ENCODE measurements at places on chromosomes 16 and 17.

DNA sequence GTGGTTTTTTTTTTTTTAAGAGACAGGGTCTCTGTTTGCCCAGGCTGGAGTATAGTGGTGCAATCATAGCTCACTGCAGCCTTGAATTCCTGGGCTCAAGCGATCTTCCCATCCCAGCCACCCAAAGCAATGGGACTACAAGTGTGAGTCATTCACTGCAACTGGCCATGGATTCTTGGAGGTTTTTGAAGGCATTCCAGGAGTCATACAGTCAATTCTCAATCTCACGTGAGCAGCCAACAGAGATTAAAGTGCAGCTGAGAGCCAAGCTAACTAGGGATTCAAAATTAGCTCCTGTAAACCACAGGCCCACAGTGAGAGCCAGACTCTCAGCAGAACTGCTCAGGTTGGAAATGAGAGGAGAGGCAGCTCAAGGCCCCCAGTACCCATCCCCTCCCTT is 30.2 kb downstream of the XPO6 start:
- peak; percentile 74 for DNase-seq

GRCh38 chr16:15976225-15976812 is 26.9 kb downstream of the ABCC1 start:
- no peak for DNase-seq

DNA sequence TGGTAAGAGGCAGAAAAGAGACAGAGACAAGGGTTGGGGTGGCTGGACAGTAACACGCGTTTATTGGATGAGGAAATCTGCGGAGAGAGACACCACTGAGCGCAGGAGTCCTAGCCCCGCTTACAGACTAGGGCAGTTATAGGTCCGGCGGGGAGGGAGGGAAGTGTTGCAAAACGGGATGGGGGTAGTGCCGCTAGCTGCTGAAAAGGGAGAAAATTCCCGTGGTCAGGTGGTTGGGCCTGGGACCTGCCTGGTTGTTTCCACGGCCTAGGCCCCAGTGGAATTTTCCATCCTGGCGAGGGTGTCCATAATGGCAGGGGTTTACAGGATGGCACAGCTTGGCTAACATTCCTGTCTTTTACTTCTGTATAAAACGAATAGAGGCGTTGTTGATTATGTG is 5.5 kb upstream of the CPHXL2 start:
- no peak for DNase-seq

GRCh38 chr17:68460715-68461114 is 3.4 kb upstream of the WIPI1 start:
- no peak for DNase-seq

DNA sequence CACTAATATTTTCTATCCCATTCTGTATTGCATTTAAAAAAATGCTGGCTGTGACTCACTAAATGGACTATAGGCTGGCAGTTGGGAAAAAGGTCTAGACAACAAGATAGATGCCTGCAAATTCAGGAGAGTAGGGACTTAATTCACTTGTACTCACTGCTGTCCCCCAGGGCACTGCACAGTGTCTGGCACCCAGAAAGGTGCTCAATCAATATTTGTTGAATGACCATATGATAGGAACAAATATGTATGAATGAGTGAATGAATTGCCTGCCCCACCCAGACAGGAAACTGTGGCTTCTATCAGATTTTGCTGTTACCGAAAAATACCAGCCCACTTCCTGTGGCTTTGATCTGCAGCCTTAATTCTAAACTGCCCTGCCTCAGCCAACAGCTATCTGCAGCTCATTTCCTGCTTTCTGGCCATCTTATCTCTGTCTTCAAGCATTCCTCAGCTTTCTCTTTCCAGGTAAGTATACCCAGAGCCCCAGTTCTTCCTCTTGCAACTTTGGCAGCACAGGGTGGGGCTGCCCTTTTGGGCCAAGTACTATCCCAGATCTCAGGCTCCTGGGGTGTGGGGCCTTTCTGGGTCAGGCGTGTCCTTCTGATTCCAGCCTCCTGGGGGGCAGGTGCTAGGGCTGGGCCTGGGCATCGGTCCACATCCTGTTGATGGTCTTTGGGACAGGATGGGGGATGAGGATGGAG is 15.3 kb upstream of the TNS4 start:
- no peak for DNase-seq

GRCh38 chr17:601926-602303 is 112.7 kb downstream of the VPS53 start:
- DNase-seq = no peak

GRCh38 chr17:77320044-77320440 is 179.3 kb downstream of the SEC14L1 start:
- no peak for DNase-seq

DNA sequence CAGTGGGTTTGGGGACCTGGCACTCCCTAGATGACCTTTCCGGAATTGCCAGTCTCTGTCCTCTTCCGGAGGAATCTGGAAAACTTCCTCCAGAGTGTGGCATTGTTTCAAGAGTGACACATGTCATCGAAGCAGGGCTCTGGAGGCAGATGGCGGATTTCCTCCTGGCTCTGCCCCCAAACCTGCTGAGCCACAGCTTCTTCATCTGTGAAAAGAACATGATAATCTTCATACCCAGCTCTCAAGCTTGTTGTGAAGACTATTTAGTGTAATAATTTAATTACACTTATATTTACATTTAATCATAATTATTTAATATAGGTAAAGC is 19.7 kb upstream of the TEX2 start:
- no peak for DNase-seq

GRCh38 chr17:72299592-72299991 is 178.8 kb downstream of the SOX9 start:
- no peak for DNase-seq

DNA sequence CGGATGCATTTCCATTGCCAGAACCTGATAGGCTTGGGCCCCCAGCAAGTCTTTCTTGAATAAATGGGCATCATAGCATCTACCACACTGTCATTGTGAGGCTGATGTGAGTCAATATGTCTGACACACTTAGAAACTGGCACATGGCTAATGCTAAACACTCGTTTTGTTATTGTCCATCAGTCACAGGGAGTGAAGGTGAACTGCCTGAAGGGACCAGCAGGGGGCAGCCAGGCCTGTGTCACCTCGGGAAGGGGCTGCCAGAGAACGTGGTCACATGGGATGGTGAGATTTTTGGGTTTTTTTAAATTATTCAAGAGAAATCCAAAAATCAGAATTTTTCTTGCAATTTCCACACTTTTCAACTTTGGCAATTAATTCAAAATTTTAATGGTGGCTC is 831 bp upstream of the RCVRN start:
- DNase-seq = peak; percentile 27

DNA sequence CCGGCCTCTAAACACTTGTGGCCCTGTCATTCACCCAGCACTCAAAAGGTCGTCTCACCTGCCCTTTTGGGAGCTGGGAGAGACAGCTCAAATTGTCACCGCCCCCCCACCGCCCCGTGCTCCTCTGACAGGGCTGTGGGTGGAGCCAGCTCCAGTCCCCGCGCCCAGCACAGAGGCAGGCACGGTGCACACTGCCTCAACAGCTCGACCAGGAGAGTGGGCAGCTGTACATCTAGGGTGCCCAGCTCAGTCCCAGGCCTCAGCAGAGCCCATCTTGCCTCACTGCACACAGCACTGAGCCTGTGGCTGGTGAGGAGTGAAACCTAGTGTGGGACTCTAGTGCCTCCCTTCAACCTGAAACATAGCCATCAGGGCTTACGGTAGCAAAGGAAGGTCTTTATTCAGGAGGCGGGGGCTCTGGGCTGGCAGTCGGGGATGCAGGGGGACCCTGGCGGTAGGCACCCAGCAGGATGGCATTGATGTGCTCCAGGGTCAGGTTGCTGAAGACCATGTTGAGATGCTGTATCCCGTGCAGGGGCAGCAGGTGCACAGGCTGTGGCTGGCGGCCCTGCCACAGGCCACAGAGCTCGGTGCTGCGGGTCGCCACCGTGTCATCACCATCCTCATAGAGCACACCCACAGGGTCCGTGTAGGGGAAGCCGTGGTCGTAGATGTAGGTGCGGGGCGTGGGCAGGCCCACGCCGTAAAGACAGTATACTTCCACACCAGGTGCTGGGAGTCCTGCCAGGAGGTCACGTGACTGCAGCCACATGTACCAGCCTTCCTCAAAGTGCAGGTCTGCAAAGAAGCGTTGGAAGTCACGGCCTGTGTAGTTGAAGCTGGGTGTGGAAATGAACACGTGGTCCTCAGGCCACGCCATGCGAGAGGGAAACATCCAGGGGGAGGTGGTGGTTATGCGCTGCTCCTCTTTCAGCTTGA is 3.1 kb upstream of the PSMB10 start:
- DNase-seq = no peak

- DNase-seq = no peak
Measured at GRCh38 chr16:87166321-87166720, 150.9 kb downstream of the C16orf95 start.

DNA sequence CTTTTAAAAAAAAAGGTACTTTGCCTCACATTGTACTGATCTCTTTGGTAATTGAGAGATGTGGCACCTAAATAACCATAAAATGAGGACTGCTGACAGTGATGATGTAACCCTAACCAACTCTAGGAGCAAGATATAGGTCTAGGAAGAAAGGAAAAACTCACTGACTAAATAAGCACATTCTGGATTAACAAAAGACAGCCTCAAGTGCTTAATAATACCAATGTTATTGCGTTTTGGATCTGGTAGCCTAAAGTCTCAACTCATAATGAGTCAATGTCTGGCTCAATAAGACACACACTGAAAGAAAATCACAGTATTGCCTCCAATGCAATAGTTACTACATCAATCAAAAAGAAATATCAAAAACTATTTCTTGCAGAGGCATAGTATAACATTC is 3.0 kb downstream of the ERN1 start:
- no peak for DNase-seq

GRCh38 chr16:11588321-11589197 is 1.8 kb upstream of the LITAF start:
- DNase-seq = no peak

GRCh38 chr16:56558024-56558747 is 6.7 kb upstream of the MT4 start:
- DNase-seq = peak; percentile 62

DNA sequence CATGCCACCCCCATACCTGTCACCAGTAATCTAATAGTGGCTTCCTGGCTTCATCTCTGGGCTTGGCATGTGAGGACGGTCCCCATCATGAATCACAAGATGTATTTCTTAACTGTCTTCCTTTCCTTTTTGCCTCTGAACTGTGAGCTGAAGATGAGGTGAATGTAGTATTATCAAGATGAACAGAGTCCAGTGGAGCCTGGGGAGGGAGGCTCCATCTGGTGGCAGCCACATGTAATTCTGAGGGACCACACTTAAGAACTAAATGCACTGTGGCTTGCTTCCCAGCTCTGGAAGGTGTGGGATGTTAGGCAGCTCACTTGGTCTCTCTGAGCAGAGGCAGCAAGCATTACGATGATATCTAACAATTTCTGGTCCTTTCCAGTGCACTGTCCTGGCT is 354.9 kb upstream of the ASIC2 start:
- no peak for DNase-seq

- DNase-seq = peak; percentile 95
Measured at GRCh38 chr16:2003827-2004641, 5.6 kb downstream of the ZNF598 start.

- peak; percentile 71 for DNase-seq
Measured at GRCh38 chr17:33779234-33779591, 475.9 kb upstream of the CCL2 start.

- no peak for DNase-seq
Measured at GRCh38 chr16:29809850-29810698, 1.9 kb upstream of the PRRT2 start.

DNA sequence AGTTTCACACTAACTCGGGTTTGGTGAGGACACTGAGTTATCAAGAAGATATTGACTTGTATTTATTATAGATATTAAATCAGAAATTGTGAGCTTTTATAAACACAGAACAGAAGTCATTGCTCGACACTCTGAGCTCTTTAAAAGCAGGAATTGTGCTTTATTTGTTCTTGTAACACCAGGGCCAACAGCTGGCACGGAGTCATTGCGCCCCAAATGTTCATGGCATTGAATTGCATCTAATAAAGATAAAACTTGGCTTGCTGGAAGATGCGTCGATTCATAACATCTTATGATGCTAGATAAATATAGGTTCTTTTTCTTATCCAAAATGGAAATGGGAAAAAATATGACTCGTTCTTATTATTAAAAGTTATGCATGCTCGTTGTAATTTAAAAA is 11.8 kb upstream of the MLYCD start:
- no peak for DNase-seq

DNA sequence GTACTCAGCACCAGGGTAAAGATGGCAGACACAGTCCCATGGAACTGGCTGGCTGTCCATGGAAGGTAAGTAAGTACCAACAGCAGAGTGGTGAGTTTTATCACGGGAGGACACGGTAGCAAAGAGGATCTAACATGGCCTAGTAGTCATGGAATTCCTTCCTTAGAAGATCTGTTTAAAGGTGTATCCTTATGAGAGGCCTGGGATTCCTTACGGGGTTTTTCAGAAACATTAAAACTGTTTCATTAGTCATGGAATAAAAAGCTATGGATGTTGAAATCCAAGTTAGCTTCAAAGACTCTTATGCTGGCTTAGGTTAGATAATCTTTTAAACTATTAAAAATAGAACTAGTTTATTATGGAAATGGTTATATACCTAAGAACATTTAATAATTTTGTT is 7.4 kb downstream of the FTO start:
- DNase-seq = no peak

DNA sequence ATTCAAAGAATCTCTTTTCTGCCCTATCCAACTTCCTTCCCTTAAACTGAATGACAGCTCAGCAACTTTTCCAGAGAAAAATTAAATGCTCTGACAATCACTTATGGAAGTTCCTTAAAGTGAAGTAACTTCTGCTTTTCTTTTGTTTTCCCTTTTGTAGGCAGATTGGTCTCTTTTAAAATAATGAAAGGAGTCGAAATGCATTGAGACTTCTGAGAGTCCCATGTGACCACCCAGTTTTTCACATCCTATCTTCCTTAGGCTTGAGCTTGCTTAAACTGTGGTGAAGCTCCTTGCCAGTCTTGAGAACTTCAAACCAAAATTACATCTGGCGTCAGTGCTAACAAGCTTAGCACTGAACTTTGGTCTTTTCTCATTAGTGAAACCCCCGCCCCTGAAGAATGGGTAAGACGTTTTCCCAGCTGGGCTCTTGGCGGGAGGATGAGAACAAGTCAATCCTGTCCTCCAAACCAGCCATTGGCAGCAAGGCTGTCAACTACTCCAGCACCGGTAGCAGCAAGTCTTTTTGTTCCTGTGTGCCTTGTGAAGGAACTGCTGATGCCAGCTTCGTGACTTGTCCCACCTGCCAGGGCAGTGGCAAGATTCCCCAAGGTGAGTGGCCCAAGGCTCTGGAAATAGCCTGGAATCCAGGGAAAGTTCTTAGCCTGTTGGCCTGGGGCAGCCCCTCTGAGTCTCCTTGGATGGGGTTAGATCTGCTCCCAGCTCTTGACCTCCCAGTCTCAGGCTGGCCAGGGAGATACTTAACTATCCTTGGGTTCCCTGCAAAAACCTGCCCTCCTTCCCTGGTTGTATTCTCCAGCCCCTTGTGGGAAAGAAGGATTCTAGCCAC is 1.2 kb downstream of the TMEM106A start:
- no peak for DNase-seq

- DNase-seq = no peak
Measured at GRCh38 chr17:70423562-70423961, 254.2 kb downstream of the KCNJ2 start.

Data from AG08396 (cell line).